ENCODE measurements at places on chromosomes 4 and X.

DNA sequence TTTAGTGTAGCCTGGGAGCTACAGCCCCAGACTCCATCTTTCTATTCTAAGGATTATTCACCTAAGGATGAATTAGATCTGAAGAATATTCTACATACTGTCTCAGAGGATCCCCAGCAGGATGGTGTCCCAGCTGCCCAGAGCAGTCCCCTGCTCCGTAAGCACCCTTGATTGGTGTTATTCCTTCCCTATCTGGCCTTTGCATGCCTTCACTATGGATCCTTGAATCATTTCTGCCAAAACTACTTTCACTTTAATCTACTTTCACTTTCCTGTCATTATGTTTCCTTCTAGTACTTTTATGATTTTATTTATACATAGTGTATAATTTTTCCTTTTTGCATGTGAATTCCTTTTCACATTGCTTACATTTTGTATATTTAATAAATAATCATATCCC, 39.2 kb downstream of the ARHGAP24 start:
- no peak for DNase-seq

GRCh38 chrX:130100180-130100579, 10.1 kb downstream of the ELF4 start:
- no peak for DNase-seq

DNA sequence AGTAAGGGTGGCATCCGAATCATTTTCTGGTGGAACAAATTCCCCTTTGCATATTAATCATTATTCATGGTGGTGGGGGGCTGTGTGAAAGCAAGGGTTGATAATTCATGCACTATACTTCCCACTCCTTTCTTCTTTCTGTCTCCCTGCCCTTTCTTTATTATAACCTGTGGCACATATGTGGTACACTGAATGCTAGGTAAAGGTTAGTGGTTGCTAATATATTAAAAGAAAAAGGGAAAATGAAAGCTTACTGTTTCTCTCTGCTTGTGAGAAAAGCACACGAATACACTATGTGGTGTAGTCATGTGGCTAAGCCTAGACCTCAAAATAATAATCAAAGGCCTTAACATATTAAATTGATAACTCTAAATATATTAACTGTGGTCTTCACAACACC, 178.4 kb upstream of the RPS6KA3 start:
- DNase-seq, result no peak

- no peak for DNase-seq
Observed at GRCh38 chr4:175125410-175126068, 207.4 kb downstream of the ADAM29 start.

DNA sequence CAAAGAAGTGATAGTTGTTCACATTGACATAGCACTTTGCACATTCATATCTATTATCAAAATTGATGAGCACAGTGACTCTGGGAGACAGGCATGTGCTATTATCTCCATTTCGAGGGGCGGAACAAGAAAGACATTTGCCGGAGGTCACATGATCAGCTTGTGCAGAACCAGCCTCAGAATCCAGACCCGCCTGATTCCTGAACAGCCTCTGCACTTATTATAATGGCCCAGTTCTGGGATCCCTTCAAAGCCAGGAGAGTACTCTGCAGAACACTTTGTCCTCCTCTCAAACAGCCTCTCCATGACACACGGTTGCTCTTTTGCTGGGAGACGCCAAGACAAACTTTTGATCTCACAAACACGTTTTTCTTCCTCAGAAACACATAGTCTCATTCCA, 48.4 kb downstream of the RWDD4 start:
- no peak for DNase-seq

DNA sequence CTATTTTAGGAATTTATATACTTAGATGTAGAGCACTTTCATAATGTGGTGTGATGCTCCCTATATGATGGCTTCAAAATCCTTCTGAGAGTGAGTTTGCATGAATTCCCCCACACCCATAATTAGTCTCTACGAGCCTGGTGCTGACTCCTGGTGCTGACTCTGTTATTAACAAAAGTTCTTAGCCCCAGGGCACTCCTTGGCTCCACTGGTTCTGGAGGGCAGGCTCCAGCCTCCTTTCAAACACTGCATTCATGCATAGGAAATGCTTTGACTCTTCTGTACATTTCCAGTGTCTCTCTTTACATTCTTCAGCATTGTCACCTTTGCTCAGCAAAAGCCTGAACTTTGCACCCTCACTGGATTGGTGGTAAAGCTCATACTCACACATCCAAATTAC, 64.0 kb downstream of the LNX1 start:
- DNase-seq, result no peak

- no peak for DNase-seq
Observed at GRCh38 chr4:153541456-153542096, 75.4 kb downstream of the TMEM131L start.

- DNase-seq, result no peak
Observed at GRCh38 chr4:84366161-84366560, 132.9 kb downstream of the NKX6-1 start.

GRCh38 chr4:123351713-123352112, 44.9 kb upstream of the SPRY1 start:
- DNase-seq, result no peak

DNA sequence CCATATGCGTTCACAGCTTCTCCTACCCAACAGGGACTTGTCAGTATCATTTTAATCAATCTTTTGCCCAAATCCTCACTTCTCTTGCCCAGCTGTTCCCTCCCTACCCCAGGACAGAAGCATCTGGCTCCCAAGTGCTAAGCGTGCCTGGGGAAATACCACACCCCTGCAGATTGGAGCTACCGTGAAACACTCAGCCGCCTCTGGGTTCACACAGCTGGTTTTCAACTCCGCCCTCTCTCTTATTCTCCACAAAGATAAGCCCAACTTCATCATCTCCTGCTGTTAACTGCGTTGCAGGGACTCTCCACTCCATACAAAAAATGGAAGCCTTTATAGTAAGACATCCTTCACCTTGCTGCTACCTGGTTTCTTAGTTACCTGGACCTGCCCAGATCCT, 147.3 kb upstream of the FTHL17 start:
- DNase-seq, result no peak

DNA sequence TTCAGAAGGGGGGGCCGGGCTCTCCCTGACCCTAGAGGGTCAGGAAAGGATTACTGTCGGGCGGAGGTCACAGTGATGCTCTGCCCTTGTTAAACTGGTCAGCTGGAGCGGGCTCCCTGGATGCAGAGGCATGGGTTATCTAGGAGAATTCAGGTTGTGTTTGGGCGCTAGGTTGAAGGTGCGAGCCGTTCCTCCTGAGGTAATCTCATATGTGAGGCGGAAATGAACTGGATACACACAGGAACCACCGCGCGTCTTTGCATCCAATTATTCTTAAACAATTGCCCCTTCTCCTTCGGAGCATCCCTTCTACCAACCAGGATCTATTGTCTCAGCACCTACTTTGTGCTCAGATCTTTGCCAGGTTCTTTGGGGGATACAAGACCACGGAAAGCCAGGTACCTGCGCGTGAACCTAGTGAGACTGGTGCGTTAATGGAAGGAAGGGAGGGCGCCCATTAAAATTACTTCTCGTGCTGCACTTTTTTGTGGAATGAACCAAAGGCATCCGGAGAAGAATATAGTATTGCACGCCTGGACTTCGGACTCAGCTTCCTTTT, 28.4 kb downstream of the HAND2 start:
- DNase-seq, result no peak

GRCh38 chrX:123909523-123909922, 49.7 kb downstream of the XIAP start:
- no peak for DNase-seq

- DNase-seq, result no peak
Observed at GRCh38 chr4:156756118-156756517, 215.5 kb downstream of the PDGFC start.

- no peak for DNase-seq
Observed at GRCh38 chr4:143711543-143712154, 11.2 kb upstream of the FREM3 start.

GRCh38 chr4:78864405-78865024, 74.7 kb downstream of the PAQR3 start:
- peak; percentile 76 for DNase-seq

DNA sequence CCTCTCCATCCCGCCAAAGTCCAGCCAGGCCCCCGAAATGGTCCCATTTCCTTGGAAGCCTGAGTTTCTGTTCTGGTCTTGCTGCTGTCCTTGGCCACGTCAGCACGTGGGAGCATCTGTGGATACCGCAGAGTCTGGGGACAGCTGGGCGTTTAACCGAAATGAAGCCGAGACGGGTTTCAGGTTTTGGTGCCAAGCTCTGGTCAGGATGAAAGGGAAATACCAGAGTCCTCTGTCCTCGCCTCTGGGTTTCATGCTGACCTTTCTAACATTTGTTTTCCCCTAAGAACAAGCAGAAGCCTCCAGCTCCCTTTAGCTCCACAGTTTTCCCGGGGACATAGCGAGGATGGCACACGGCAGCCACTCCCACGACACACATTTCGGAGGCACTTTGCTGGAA, 19.7 kb downstream of the SHOX start:
- DNase-seq, result no peak

DNA sequence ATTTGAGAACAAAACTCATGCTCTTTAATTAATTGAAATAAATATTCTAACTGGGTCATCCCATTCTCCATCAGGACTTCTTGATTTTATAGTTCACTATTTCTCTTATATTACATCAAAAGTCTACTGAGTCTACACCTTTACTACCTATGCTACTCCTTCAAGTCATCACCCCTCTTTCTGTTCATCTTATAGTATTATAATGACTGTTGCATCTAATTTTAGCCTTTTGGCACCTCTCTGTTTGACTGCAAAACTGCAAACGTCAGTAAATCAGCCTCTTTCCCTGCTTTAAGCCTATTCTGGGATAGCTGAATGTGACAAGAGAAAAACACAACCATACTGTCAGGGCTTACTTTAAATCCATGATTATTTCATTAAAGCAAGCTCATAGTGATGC, 639.1 kb downstream of the GABRG1 start:
- DNase-seq, result no peak

DNA sequence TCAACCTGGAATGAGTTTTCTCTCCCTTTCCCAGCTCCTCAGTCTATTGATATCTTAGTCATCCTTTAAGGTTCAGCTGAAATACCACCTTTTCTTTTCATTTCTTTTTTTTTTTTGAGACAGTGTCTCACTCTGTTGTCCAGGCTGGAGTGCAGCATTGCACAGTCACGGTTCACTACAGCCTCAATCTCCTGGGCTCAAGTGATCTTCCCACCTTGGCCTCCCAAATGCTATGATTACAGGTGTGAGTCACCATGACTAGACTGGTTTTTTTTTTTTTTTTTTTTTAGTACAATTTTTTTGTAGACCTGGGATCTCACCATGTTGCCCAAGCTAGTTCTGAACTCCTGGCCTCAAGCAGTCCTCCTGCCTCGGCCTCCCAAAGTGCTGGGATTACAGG, 28.9 kb downstream of the AFF1 start:
- no peak for DNase-seq

GRCh38 chr4:42632653-42633382, 24.1 kb downstream of the ATP8A1 start:
- peak; percentile 33 for DNase-seq

DNA sequence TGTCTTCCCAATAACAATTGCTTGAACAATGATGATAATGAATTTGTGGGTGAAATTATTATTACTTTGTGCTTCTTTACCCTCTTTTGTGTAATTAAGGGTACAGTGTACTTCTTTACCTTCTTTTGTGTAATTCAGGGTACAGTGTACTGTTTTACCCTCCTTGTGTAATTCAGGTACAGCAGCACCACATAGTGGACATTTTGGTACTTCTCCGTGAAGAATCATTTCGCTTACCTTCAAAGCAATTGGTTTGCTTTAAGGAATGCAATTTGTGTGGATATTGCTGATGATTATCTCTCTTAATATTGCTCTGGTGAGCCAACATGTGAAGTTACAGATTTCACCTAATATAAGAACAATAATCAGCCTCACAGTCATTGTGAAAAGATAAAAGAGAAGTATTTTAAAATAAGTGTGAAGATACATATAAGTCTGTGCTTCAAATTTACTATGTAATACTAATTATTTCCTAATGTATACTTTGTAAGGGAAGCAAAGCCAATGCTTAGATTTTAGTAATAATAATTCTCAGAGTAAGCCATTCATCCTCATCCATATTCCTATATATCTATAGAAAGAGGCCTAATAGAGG, 27.2 kb upstream of the SEC24B start:
- peak; percentile 68 for DNase-seq

DNA sequence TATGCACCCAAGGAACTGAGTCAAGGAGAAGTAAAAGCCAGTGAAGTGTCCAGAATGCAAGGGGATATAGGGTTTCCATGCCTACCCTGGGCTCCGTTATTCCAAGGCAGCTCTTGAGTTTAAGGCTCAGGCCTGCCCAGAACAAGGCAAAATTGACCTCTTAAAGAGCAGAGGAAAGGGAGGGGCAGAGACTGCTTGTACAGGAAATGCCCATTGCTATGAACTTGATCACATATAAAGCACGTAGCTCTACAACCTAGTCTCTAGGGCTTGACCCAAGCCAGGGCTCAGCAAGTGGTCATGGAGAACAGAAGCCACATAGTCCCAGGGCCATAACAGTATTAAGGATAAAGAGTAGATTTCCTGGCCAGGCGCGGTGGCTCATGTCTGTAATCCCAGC, 58.2 kb upstream of the MSN start:
- DNase-seq, result no peak

- DNase-seq, result no peak
Observed at GRCh38 chr4:153937289-153937688, 148.4 kb upstream of the SFRP2 start.

GRCh38 chr4:151567056-151567455, 158.1 kb downstream of the FHIP1A start:
- DNase-seq, result no peak

DNA sequence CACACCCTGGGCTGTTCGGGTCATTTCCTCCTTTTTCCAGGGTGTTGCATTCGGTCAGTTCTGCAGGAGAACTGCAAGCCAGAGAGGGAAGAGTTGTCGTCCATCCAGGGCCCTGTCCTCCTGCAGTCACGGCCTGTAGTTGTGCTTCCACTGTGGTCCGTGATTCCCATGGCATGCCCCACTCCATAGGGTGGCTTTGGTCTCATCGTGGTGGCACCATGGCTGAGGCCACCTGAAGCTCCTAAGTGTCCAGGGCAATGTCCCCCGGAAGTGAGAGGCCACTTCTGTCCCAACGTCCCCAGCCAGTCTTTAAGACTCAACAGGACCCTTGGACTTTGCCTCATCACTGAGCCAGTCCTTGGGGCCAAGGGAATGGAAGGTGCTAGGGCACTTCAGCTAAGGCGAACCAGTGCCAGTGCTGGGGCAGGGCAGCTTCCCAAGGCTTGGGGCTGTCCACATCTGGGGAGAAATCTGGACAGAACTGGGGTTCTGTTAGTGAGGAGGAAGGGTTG, 83.7 kb downstream of the HTRA3 start:
- no peak for DNase-seq

GRCh38 chr4:67436742-67437141, 108.6 kb downstream of the CENPC start:
- DNase-seq, result peak; percentile 4
